GM12865 (cell line): ENCODE measurements at places on chromosomes 7 and 10.

- no peak for DNase-seq
Observed at GRCh38 chr10:89221919-89222318, 14.8 kb upstream of the CH25H start.

DNA sequence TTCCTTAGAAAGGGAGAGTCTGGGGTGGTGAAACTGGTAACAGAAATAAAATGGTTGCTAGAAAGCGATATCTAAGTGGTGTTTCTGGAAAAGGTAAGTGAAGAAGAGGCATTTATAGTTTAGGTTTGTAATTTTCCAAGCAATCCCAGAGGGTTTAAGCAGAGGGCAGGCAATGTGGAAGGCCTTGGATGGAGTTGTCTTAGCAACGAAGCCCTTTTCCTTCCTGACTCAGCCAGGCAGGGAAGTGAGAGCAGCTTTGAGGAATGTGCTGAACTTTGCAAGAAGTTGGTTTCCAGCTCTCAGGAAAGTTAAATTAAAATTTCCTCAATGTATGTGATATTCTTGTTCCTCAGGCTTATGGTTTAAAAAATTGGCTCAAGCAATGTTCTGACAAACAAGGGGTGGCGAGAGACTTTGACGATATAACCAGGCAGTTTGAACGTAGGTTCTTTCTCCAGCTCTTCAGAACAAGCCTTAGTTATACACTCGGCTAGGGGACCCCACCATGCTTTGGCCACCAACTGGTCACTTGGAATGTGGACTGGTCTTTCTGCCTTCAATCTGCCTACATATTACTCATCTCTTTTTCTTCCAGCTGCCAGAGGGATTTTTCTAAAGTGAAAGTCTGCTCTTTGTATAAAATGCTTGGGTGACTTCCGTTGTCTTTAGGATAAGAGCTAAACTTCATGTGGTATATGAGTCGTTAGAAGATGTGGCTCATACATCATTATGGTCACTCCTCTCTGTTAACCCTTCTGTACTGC is 66.9 kb upstream of the SLC25A13 start:
- no peak for DNase-seq

DNA sequence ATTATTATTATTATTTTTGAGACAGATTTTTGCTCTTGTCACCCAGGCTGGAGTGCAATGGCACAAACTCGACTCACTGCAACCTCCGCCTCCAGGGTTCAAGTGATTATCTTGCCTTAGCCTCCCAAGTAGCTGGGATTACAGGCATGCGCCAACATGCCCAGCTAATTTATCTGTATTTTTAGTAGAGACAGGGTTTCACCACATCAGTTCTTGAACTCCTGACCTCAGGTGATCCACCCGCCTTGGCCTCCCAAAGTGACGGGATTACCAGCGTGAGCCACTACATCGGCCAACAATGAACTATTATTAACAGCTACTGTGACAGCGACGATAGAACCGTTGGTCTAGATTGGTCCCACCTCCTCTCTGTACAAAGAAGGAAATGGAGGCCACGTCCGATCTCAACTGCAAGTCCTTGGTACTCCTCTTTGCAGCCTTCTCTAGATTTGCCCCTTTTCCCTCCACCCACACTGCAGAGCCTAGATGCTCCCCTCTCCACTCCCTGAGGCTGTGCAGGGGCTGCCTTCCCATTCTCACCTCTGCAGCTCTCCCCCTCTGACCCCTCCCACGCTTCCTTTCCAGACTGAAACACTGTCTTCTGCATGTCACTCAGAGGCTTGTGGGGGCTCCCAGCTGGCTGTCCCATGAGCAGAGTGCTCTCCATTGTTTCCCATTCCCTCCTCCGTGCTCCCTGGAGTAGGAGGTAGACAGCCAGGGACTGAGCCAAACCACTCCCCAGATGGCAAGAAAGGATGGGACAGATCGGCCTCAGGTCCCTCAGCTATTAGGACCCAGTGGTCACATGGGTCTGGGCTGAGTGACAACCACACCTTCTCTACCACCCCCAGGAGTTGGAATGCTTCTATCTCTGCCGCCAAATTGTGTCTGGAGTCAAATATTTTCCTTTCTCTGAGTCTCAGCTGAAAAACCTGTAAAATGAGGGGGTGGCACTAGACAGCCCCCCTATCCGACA is 2.3 kb downstream of the LOXL4 start:
- no peak for DNase-seq

- no peak for DNase-seq
Observed at GRCh38 chr7:44220358-44221112, 19.8 kb downstream of the YKT6 start.

- DNase-seq, result no peak
Observed at GRCh38 chr7:55427800-55428199, 62.7 kb downstream of the LANCL2 start.

DNA sequence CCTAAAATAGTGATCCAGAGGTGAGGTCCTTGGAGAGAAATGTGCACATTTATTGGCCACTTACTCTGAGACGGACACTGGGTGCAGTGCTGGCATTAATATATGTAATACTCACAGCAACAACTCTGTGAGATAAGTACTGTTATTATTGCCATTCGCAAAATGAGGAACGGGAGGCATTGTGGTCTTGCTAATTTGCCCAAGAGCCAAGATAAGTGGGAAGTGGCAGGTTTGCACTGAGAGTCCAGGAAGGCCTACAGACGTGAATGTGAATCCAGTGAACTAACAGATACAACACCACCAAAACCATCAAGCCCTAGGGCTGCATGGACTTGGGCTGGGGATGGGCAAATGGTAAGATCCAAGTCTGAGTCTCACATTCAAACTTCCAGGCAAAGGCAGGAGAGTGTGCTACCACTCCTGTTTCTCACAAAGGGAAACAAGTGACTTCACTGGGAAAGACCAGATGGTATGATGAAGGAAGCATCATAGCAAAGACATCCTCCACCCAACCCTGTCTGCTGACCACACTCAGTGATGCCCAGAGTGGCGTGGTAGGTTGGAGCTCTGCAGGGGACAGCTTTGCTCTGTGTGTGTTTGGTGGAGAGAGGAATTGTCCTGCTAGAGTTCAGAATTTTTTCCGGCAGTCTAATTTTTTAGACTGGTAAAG is 19.2 kb downstream of the TMEM273 start:
- no peak for DNase-seq
